Ureter (tissue), 1 donor: ENCODE measurements at places on chromosomes 13 and 19.

- DNase-seq = no peak
Observed at GRCh38 chr19:51143486-51143885, 1.4 kb downstream of the SIGLEC7 start.

DNA sequence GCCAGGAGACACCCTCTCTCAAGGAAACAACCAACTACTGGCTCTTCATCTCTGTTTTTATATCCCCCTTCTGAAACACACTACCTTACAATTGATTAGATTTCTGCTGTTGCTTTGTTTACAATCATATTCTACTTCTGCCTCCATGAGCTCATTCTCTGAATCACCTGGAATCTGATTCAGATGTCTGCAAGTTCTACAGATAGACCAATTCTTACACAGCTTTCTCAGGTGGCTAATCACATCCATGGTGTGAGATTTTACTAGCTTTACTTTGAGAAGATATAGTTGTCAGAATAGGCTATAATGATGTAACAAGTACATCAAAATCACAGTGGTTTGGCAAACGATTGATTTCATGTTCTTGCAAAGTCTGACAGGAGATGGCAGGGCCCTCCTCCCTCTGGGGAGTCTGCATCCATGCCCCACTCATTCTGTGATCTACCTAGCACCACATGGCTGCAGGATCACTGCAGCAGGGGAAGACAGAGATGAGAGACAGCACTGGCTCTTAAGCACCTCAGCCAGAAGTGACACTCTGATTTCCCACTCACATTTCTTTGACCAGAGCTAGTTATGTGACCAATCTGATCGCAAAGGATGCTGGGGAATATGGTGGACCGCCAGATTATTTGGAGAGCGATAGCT, 243.7 kb downstream of the FOXO1 start:
- DNase-seq = no peak

- DNase-seq = no peak
Observed at GRCh38 chr13:62324842-62325241, 909.2 kb upstream of the PCDH20 start.

DNA sequence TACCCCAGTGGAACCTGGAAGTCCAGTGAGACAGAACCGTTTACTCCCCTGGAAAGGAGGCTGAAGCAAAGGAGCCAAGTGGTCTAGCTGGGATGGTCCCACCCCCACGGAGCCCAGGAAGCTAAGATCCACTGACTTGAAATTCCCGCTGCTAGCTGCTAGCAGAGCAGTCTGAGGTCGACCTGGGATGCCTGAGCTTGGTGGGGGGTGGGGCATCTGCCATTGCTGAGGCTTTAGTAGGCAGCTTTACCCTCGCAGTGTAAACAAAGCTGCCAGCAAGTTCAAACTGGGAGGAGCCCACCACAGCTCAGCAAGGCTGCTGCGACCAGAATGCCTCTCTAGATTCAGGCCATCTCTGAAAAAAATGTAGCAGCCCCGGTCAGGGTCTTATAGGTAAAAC, 437.0 kb downstream of the SUCLA2 start:
- no peak for DNase-seq

DNA sequence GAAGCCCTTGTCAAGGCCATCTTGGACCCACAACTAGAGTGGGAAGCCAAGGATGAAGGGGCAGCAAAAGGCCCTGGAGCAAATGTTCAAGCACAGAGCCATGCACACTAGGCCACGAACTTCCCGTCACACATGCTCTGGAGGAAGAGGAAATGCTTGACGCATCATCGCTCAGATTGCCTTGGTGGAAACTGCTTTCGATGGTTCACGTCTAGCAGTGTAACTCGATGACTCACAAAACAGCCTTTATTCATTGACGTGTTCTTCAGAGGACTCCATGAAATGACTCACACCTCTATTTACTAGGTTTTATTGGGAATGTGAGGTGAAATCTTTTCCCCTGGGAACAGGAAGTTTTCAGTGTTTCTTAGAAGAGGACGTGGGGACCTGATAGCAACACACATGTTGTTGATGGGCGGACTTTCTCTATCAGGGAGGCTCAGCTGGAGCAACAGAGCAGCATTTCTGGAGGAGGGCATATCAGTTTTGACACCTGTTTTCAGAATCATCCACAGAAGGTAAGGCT, 79.8 kb upstream of the FLT1 start:
- no peak for DNase-seq

GRCh38 chr19:52778811-52779210, 7.8 kb downstream of the ZNF600 start:
- no peak for DNase-seq

DNA sequence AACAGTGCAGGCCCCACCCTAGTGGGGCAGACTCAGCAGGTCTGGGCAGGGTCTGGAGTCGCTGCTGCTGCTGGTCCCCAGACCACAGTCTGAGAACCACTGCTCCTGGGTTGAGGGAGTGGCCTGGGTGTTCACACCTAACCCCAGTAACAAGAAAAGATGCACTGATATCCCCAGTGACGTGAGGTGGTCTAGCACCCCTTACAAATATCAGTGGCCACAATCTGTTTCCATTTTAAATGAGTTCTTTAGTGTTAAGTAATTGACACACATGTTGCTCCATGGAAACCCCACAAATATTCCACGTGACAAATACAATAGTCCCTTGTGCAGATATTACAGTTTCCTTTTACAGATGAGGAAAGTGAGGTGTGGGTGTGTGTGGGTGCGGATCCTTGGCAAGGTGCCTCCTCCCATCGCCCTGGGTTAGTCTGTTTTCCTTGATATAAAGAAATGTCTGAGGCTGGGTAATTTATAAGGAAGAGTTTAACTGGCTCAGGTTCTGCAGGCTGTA, 96.3 kb upstream of the GPR183 start:
- no peak for DNase-seq

DNA sequence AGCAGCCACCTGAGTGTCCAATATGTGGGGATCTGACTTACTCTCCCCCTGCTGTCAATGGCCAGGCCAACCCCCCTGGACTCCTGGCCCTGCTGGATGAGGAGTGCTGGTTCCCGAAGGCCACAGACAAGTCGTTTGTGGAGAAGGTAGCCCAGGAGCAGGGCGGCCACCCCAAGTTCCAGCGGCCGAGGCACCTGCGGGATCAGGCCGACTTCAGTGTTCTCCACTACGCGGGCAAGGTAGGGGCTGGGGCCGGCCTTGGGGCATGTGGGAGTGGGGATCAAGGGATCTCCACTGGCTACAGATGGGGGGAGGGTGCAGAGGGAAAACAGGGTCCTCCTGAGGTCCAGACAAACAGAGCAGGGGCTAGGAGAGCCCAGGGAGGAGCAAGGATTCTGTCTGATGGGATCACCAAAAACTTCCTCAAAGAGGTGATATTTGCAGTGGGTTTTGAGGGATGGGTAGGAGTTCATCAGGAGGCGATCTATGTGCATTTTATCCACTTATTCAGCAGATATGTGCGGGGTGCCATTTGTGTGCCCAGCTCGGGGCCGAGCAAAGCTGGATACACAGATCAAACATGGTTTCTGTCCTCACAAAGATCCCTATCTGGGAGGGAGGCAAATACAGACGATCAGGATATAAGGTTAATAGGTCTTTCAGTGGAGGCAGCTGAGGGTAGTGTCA, 47.2 kb downstream of the MYH14 start:
- no peak for DNase-seq

- DNase-seq = no peak
Observed at GRCh38 chr13:31436478-31436877, 236.7 kb downstream of the B3GLCT start.

DNA sequence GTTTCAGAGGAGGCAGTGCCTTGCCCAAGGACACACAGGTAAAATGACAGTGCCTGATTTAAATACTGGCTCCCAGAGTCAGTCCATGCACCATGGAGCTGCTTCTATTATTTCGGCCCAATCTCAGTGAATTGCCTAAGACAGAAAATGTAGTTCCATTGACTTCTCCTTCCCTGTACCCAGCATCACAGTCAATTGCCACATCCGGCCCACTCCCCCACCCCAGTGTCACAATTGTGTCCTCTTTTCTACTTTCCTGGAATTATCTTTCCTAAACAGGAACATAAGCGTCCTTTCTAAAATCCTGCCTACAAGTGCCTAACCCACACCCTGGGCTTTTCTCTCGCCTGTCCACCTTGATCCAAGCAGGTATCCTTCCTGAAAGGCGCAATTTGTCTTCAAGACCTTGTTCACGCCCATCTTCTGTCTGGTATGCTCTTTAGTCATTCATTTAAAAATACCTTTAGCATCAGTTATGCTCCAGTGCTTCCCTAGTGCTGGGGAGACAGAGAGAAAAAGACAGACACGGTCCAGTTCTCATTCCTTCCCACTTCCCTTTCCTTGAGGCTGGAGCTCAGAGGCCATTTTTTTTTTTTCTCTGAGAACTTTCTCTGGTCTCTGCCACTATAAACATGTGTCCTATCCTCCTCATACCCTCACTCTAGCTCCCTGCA, 411.4 kb downstream of the LIG4 start:
- DNase-seq = no peak

DNA sequence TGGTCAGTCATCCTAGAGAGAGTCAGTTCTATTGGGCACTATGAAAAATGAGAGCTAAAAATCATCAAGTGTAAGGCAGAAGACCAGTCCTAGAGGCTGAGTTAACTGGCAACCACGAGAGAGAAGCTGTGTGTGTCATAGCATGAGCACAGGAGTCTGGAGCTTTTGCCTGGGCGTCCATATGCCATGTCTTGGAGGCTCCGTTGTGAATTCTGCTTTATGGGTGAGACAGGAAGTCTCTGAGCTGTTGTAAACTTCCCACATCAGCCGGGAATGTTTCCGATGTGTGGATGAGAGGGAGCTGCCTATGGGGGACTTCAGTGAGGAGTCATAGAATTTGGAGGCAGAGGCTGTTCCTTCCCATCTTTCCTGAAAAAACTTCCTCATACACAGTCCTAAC, 120.0 kb downstream of the ITGBL1 start:
- no peak for DNase-seq

GRCh38 chr13:44523146-44524015, 52.7 kb downstream of the TSC22D1 start:
- no peak for DNase-seq

DNA sequence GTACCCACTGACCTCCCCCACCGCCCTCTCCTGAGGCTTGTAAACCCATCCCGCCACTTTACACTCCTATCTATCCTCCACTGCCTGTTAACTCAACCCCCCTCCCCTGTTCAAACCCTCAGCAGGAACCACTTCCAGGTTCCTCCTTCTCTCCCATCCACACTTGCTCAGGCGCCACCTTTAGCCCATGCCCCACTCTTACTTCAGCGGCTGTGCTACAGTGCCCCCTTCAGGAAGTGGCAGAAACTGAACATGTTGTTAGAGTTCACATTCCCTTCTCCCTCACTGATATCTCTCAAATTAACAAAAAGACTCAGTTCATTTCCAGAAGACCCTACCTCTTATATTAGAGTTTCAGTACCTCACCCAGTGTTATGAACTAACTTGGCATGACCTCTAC, 49.4 kb downstream of the ZNF91 start:
- DNase-seq = no peak

DNA sequence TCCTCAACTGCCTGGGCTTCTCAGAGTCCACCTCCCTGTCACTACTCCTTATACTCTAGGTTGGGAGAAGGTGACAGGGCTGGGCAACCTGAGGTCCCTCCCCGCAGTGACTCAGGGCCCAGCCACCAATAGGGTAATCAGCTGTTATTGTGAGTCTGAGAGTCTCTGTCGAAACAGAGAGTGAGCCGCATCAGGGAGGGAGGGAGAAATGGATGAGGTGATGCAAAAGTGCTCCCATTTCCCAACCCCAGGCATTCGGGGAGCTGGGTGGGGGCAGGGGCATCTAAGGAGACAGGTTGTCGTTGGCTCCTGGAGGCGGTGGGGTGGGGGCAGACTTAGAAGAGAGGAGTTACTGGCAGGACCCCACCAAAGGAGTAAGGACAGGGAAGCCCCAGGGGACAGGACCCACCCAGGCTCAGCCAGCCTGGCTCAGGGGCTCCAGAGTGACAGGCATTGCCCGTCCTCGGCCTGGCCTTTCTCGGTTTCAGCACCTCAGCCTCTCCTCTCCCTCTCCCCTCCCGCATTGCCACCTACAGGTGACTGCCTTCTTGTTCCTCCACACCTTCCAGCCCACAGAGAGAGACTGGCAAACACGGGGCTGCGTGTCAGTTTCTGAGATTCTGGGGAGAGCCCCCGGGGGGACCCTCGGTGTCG, at the start of gene DMKN:
DMKN (minus strand) TSS at position 22 of the 654 bp plus-strand sequence. CDS start 174 bp downstream, outside the sequence.
- DNase-seq = no peak

DNA sequence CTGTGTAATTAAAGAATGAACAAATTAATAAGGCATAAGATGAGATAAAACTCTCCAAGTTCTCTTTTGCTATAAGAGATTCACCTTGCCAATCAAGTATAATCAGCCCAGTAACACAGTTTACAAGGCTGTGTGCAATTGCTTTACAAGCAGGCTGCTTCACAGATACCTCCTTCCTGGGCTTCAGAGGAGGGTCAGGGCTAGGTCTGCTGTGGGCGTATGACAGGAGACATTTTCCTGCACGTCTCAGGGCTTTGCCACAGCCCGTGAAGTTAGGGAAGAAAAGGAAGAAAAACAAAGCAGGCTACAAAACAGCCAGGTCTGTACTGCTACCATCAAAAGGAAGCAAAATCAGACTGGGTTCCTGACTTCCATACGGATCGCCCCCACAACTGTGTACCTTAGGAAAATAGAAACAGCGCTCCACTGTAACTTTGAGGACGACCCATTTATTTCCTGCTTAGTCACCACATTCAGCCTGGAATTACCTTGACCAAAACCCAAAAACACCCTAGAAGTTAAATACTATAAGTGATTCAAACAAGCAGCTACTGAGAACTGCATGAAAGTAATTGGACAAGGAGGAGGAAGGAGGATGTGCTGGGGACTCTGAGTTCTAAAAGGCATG, 12.4 kb downstream of the EFNB2 start:
- DNase-seq = no peak

GRCh38 chr19:54337858-54338230, 1.1 kb downstream of the LILRA4 start:
- no peak for DNase-seq

DNA sequence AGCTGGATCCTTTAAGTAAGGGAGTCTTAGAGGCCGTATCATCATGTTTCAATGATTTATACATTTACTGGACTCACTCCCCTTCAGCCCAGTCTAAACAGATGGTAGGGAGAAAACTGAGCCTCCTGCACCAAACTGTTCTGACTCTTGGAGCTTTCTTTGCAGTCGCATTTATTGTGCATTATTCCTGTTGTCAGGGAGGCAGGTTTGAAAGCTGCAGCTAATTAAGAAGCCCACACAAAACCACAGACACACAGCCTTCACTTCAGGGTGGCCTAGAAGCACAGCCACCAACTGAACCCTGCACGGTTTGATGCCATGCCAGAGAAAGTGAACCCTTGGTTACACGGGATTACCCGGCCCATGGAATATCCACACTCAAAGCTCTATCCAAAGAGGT, 911.0 kb downstream of the UQCRFS1 start:
- DNase-seq = no peak

DNA sequence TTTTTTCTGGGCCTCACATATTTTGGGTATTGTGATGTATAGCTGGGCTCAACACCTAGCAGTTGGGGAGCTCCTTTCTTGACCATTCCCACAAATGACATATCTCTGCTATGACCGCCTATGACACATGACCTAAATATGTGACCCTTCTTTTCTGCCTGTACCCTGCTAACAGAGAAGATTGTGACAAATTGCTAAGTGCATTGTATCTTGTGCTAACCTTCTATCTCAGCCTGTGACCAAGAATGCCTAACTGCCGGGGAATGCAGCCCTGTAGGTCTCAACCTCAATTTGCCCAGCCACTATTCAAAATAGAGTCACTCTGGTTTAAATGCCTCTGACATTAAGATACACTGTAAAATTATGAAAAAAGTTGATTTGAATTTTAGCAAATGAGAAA, 6.8 kb upstream of the ZNF429 start:
- DNase-seq = no peak
